ENCODE measurements at places on chromosomes 11 and 22.

- DNase-seq = no peak
Measured at GRCh38 chr22:38862375-38863329, 9.4 kb downstream of the CBX6 start.

- no peak for DNase-seq
Measured at GRCh38 chr11:89612096-89612495, 98.0 kb upstream of the TRIM77 start.

DNA sequence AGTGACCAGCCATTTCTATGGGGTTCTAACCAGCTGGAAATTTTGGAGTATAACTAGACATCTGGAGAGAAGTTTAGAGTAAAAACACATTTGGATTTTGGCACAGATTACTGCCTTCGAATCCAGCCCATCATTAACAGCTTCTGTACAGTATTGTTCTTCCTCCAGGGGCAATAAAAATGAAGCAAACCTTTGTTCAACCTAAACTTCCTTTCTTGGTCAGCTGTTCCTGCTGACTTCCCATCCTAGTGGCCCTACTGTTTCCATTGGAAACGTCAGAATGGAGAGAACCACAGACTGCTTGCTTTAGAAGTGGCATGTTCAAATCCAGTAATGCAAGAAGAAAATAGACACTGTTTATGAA, 203.7 kb upstream of the MTMR2 start:
- DNase-seq = no peak

DNA sequence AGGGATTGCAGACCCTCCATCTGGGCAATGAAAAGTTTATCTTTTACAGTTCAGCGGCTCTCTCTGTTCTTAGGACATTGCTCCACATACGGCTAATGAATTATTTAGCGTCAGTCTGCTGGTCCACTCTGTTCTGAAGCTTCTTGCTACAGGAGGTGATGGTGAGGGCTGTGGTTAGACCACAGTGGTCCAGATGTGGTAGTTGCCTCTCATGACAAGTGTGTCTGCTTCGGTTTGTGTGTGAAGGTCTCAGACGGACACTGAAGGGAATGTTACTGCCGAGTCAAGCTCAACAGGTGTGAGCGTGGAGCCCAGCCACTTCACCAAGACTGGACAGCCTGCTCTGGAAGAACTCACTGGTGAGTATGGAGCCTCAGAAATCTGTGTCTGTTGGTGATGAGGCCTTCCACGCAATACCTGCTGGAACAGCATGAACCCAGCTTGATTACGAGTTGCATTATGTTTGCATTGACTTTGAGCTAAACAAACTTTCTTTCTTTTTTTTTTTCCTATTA, 220.8 kb downstream of the DBX1 start:
- DNase-seq = no peak

DNA sequence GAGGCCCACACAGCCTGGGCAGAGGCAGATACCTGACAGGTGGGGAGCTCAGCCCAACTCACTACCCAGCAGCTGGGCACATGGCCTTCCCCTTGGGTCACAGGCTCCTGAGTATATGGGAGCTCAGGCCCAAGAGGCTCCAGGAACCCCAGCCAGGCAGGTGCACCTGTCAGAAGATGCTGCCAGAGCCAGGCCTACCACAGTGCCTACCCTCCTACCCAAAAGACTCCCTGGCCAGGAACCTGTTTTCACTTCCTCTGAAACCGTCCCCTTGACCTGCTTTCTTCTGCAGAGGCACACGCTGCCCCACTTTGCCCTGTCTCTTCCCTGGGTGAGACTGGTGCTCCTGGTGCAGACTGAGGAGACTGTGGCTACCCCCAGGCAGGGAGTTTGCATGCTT, 2.9 kb downstream of the CHID1 start:
- DNase-seq = no peak

DNA sequence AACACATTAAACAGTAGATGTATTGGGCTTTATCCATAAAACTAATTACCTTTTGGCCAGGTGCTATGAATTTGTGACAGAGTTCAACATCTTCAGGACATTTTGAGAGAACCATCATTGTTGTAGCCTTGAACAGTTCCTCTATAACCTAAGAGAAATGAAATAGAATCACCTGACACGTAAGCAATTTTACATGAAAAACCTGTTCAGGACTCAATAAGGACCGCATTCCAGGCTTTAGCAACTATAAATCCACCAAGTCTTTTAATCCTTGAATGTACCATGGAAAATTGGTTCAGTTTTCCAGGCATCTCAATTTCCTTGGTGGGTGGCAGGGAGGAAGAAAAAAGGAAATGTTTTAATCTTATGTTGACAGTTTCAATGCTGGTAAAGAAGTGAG, 60.9 kb upstream of the GAB2 start:
- no peak for DNase-seq

- DNase-seq = peak; percentile 9
Measured at GRCh38 chr11:111540114-111540936, at the start of gene LAYN. TSS of gene LAYN (plus strand) at chr11:111540720. CDS start at chr11:111540844, 124 bp downstream.

DNA sequence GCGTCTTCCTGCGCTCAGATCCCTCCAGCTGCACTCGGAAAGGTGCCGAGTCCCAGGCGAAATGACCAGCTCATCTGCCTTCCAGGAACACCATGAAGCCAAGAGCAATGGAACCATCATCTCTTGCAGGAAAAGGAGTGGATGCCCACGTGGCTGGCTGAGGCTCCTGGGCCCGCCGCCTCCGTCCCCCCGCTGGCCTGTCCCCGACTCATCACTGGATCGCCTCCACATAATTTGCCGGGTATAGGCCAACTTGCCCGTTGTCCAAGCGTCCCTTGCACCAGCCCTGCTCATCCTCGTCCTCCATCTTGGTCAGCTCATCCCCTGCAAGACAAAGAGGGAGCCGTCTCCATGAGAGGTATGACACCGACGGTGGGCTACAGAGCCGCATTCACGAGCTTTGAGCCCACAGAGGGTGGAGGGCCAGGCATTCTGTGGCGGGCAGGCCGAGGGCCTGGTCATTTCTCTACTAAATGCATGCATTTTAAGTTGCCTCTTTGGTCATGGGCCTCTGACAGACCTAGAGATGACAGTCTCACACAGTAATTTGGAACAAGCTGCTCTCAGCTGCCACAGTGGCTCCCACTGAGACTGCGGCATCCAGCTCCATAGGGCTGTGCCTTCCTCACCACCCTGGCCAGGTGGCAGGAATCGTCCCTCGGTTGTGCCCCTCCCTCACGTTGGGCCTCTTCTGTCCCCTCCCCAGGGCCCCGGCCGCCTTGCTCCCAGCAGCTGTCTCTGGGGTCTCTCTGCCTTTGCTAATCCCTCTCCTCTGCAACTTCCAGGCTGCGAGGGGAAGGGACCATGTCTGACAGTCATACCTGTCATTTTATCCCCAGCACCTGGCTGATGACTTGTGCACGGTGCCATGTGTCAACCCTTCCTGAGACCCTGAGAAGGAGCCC, 14.3 kb upstream of the ARFGAP3 start:
- DNase-seq = no peak

GRCh38 chr11:2791521-2792380, 92.0 kb upstream of the KCNQ1OT1 start:
- peak; percentile 16 for DNase-seq

GRCh38 chr11:119612814-119613213, 116.2 kb downstream of the NECTIN1 start:
- no peak for DNase-seq

DNA sequence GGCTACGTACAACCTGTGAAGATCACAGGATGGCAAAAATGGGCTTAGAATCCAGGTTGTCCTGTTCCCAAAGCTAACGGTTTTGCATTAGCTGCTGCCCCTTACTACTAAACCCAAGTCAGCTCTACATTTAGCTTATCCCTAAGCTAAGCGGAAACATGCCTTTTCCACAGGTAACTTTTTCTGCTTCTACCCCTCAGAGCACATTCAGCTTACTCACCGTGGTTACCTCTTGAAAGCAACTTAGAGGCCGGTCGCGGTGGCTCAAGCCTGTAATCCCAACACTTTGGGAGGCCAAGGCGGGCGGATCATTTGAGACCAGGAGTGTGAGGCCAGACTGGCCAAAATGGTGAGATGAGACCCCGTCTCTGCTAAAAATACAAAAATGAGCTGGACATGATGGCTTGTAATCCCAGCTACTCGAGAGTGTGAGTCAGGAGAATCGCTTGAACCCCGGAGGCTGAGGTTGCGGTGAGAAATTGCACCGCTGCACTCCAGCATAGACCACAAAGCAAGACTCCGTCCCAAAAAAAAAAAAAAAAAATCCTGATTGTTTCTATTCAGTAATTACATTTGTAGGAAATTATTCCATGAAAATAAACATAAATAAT, 790 bp upstream of the TMEM41B start:
- no peak for DNase-seq

- DNase-seq = no peak
Measured at GRCh38 chr11:121236115-121237001, 56.2 kb upstream of the SC5D start.

DNA sequence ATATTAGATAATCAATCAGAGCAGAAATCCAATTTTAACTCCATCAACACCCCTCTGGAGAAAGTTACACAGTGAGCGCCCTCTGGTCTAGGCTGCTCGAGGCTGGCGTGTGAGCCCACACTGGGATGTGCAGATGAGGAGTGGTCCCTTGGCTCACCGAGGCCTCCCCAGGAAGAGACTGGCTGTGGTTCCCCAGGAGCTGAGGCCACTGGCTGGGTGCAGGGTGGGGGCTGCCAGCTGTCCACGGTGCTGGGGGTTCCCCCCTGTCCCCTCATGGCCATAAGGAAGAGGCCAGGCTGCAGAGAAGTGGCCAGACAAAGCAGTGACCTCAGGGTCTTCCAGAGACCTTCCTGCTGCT, 750.7 kb downstream of the BRD1 start:
- no peak for DNase-seq

GRCh38 chr11:9138612-9139579, 47.5 kb upstream of the SCUBE2 start:
- DNase-seq = no peak

GRCh38 chr11:8593935-8594909, at the start of gene STK33:
TSS of gene STK33 (minus strand) at chr11:8594228. CDS start at chr11:8474905, 119,323 bp downstream.
- DNase-seq = no peak

GRCh38 chr11:134519788-134520187, 107.7 kb upstream of the B3GAT1 start:
- no peak for DNase-seq

GRCh38 chr11:47857892-47858543, 9.9 kb upstream of the NUP160 start:
- DNase-seq = no peak

DNA sequence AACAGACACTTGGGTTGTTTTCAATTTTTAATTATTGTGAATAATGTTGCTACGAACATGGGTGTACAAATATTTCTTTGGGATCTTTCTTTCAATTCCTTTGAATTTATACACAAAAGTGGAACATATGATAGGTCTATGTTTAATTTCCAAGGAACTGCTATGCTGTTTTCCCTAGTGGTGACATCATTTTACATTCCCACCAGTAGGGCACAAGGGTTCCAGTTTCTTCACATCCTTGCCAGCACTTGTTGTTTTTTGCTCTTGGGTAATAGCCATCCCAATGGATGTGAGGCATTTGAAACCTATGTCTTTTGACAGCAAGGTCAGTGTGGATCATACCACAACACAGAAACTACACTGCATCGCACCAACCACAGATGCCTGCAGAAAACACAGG, 41.8 kb upstream of the SCN3B start:
- DNase-seq = no peak

GRCh38 chr22:37335806-37336199, 53.5 kb downstream of the CYTH4 start:
- DNase-seq = no peak

- DNase-seq = no peak
Measured at GRCh38 chr11:2862395-2863275, 22.9 kb downstream of the CDKN1C start.

DNA sequence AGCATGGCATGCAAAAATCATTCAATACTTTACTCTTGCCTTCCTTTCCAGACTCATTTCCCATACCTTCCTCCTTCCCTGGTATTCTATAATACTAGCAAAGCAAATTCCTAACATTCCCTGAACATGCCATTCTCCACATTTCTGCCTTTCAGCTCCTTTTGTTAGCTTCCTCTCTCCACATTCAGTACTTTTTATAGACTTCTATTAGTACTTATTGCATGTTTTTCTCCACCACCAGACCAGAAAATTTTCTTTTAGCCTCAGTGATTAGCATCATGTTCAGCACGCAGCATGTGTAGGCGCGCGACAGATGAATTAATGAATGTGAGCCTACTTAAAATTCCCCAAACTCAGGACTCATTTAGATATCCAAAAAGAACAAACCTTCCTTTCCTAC, 935.3 kb downstream of the DLG2 start:
- no peak for DNase-seq

GRCh38 chr11:48033918-48034341, 53.6 kb downstream of the PTPRJ start:
- no peak for DNase-seq

- no peak for DNase-seq
Measured at GRCh38 chr11:77449784-77450183, 24.1 kb downstream of the PAK1 start.

DNA sequence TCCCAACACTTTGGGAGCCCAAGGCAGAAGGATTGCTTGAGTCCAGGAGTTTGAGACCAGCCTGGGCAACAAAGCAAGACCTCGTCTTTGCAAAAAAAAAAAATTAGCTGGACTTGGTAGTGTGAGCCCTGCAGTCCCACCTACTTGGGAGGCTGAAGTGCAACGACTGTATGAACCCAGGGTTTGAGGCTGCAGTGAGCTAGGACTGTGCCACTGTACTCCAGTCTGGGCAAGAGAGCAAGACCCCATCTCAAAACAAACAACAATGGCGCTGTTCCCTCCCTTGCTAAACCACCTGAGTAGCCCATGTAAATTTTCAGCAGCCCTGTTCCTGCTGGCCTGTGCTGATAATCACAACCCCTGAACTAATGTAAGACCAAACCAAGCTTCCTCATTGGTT, 3.1 kb downstream of the LAMTOR1 start:
- no peak for DNase-seq

DNA sequence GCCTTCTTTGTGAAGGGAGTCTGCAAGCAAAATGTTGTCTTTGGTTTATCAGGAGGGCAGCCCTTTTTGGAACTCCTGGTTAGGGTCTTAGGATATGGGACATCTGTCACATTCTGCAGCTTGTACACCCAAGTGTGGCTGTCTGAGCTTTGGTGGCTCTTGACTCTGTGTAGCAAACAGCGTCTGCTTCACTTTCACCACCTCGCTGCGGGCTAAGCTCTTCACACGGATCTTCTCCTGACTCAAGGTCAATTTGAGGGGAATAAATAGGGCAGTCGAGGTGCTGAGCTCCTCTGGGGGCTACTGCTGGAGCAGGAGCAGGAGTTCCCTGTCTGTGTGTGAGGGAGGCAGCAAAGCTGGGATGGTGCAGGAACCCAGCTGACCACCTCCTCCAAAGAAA, 10.6 kb downstream of the MICAL2 start:
- DNase-seq = no peak

DNA sequence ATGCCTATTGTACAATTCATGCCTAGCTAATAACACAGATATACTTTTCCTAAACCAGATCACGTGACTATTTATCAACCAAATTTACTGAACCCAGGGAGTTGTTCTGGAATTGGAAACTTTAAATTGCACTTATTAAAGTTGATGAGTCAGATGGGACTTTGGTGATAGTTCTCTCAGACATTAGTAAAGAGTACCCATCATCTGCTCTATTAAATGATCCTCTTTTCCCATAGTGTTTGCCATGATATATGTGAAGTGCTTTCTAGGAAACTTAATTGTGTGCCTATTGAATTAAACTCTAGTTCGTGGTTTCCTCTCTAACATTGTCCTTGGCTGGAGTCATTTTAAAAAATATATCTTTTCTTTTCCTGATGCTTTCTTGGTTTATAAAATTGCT, 99.0 kb downstream of the UVRAG start:
- DNase-seq = no peak
